ENCODE measurements at places on chromosomes 13 and 19.
A peak's percentile ranks its signal among the peaks of the same experiment; 100 is the strongest.

GRCh38 chr13:44726214-44726613 is 150.1 kb upstream of the TSC22D1 start:
- DNase-seq: no peak

GRCh38 chr13:112779856-112780604 is 90.2 kb downstream of the ATP11A start:
- no peak for DNase-seq

- DNase-seq: no peak
Measured at GRCh38 chr13:99339736-99340397, 32.7 kb upstream of the GPR183 start.

GRCh38 chr19:27935669-27936068 is 1277.3 kb downstream of the UQCRFS1 start:
- no peak for DNase-seq

GRCh38 chr19:53883231-53883661 is 1.2 kb downstream of the PRKCG start:
- no peak for DNase-seq

DNA sequence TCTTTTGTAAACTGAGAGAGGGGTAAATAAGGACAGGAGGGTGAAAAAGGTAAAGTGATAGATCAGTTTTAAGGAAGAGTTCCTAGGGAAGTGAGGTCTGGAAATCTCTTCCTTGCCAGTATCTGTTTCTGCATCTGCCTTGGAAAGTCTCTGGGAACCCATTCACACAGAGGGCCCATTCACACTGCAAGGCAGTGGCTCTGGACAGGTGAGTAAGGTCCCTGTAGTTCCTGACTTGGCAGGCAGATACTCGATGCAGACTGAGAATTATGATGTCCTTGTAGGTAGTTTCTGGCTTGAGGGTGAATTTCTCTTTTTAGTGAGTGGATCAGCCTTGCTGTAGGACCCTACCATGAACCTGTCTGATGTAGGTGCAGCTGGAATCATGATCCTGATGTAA is 293.3 kb downstream of the NALCN start:
- DNase-seq: no peak

DNA sequence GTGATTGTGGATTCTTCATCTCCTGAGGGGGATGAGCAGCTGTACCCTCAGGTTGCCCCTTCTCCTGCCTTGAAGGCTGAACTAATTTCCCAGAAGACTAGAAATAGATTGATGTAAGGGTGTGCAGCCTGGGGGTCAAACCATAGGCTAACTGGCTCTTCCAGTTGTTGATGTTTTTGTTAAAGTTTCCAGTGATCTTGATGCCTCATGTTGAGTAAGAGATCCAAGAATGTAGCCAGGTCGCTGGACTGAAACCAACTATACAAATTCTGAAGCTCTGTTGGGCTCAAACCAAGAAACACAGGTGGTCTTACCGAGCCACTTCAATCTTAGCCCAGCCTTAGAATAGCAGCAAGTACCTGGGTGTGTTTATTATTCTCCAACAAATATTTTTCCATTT is 391.8 kb downstream of the KLF5 start:
- no peak for DNase-seq

GRCh38 chr19:48628486-48629296 is 8.5 kb downstream of the DBP start:
- no peak for DNase-seq

GRCh38 chr19:18278521-18279265 is 2.7 kb downstream of the JUND start:
- peak; percentile 16 for DNase-seq

- DNase-seq: no peak
Measured at GRCh38 chr13:29384871-29385270, 210.6 kb downstream of the SLC7A1 start.

- peak; percentile 73 for DNase-seq
Measured at GRCh38 chr13:49495783-49496762, at the start of gene PHF11. Gene PHF11, plus strand, starts transcription at chr13:49495953. Its CDS starts 49 bp downstream, at chr13:49496002.

DNA sequence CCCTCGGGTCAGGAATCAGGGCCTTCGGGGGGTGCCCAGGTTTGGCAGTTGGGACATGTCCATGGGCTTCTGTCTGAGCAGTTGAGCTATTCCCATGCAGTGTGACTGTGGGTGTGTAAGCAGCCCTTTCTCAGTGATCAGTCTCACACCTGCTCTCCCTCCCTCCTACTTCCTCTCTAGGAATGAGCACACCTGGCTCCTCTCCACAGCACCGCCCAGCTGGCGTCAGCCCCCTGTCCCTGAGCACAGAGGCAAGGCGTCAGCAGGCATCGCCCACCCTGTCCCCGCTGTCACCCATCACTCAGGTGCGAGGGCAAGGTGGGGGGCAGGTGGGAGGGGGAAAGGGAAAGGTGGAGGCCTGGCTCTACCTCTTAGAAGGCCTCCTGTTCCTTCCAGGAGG is 25.9 kb downstream of the COMP start:
- no peak for DNase-seq

GRCh38 chr13:78137404-78138142 is 218.9 kb upstream of the EDNRB start:
- DNase-seq: peak; percentile 71

DNA sequence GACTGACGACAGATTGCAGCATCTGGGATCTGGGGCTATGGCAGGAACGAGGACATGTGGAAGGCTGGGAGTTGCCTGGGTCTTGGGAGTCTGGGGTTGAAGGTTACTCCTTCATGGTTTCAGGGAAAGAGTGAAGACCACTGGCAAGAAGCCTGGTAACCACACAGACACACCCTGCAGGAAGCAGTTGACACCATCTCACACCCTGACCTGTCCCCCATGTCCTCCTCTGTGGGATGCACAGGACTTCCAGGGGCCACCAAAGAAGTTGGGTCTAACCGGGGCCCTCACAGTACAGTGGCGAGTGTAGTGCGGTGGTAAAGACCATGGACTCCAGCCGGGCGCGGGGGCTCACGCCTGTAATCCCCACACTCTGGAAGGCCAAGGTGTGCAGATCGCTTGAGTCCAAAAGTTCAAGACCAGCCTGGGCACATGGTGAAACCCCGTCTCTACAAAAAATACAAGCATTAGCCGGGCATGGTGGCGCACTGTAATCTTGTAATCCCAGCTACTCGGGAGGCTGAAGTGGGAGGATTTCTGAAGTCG is 10.6 kb upstream of the FFAR2 start:
- no peak for DNase-seq
